ENCODE measurements at places on chromosomes 13 and 19. TPM values are rescaled to one million over a fixed set of nuclear protein-coding genes. Genes with fewer than 3 reads are reported as not detected.

Gene LILRB4
- polyA plus RNA-seq: 2.2 TPM

Gene TUBA3C
- polyA plus RNA-seq: 0.06 TPM

Gene EML2
- polyA plus RNA-seq: 17.3 TPM

Gene KLF1
- not detected for polyA plus RNA-seq

Gene CHST8
- 0.13 TPM for polyA plus RNA-seq

Gene CYP2S1
- 0.30 TPM for polyA plus RNA-seq

Gene USPL1
- polyA plus RNA-seq: 4.9 TPM

Gene CBARP
- polyA plus RNA-seq: 0.73 TPM

Gene PNMA8A
- 2.8 TPM for polyA plus RNA-seq

Gene OR7A5
- not detected for polyA plus RNA-seq

Gene PTH2
- polyA plus RNA-seq: not detected

Gene EBI3
- polyA plus RNA-seq: 2.4 TPM

Gene FUT2
- not detected for polyA plus RNA-seq

Data from heart right ventricle (tissue), 16 donors.